ENCODE measurements at places on chromosomes 5 and 9.

DNA sequence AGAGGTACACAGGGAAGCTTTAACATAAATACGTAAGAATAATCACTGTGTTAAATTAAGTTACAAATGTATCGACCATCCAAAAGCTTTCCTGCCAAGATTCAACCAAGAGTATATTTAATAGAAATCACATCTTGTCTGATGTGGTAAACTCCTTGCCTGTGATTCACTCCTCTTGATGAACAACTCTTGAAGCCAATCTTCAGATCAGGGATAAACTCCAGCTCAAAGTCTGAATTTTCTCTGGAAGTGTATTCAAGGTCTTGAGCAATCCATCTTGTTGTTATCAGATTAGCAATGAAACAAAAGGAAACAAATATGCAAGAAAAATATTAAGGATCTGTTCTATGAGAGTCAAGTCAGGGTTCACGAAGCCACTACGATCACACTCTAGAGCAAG, 170.0 kb upstream of the ADAMTS16 start:
- no peak for DNase-seq

GRCh38 chr5:151038801-151039238, 18.4 kb downstream of the GPX3 start:
- no peak for DNase-seq

GRCh38 chr5:59371525-59372127, 521.9 kb downstream of the PDE4D start:
- DNase-seq: no peak

- no peak for DNase-seq
Measured at GRCh38 chr5:505951-506525, 18.2 kb downstream of the SLC9A3 start.

GRCh38 chr9:133882849-133883755, 109.0 kb downstream of the VAV2 start:
- DNase-seq: no peak

DNA sequence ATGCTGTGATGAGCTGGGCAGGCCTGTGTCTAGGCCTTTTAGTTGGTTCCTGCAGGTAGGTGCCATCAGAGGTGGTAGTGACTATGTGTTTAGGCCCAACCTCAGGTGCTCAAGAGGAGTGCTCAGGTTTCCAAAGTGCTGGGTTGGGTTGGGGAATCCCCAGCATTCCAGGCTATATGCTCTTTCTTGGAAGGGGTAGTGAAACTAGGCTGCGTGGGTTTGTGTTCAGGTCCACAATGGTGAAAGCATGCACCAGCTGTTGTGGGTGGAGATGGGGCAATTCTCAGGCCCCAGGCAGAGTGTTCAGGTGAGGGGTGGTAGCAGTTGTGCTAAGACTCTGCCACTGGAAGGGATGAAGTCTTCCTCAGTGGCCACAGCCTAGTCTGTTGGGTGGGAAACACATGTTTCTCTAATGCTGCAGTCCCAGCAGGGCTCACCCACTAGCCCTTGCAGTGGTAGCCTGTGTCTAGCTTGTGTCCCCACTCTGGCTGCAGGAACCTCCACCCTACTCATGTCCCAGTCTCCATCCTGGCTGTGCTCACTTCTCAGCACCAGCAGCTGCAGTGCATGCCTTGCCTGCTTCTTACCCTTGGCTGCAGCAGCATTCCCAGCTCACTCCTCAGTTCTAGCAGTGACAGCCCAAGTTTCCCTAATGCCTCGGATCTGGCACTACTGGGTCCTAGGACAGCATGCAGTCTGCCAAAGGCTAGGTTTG, 78.9 kb downstream of the FAM170A start:
- DNase-seq: no peak

DNA sequence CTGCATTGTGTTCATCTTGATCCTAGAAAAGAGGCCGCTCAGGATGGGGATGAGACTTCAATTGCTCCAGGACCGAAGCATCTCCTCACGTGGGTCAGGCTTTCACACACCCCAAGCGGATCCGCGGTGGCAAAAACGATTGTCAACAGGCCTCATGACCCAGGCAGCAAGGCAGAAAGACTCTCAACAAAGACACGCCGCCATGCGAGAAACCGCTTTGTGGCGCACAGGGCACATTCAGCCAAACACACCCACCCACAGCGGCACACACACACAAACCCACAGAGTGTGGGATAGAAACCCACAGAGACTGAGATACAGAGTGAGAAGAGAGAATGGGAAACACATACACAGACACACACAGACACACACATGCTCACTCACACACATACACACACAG, 483.4 kb downstream of the SPATA31A7 start:
- no peak for DNase-seq

DNA sequence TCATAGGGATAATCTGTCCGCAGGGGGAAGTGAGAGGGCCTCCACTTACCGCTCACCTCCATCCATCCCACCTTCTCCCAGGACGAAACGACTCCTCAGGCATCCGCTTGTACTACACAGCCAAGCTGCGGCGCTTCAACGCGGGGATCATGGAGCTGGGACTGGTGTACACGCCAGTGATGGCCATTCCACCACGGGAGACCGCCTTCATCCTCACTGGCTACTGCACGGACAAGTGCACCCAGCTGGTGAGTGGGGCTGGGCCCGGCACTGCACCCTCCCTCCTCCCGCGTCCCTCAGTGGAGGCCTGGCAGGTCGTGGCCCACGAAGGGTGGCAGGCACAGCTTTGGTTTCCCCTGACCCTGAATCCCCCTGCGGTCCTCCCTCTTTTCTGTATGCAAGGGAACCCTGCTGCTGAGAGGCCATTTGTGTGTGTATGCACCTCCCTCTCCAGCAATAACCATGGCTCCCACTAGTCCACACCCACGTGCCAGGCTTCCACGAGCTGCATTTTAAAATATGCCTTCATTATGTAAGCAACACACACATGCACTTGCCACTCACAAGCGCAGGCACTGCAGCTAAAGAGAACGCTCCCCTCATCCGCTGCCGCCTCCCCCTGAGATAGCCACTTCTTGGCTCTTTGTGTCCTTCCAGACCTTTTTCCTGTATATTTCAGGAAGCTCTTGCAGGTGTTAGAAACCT, 11.8 kb downstream of the DBH start:
- DNase-seq: no peak

DNA sequence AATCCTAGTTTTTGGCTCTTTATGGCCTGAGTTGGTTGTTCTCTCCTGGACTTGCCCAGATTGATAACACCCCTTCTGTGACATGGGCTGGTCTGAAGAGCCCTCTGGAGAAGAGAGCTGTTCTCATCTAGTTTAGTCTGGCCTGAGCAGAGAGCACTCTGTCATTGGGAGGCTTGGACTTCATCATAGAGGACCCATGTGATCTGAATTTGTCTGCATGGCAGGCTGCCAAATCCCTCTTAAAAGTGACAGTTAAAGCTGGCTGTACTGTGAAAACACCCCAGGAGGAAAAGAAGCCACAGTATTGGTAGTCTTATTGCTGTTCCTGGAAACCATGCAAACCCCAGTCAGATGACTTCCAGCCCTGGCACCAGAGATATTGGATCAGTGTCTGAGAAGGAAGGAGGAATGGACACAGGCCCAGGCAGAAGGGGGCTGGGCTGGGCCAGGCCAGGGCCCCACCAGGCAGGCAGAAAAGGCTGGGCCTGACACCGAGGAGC, 3.7 kb upstream of the WDR31 start:
- DNase-seq: peak; percentile 38

GRCh38 chr5:19240170-19240569, 747.8 kb downstream of the CDH18 start:
- peak; percentile 37 for DNase-seq

DNA sequence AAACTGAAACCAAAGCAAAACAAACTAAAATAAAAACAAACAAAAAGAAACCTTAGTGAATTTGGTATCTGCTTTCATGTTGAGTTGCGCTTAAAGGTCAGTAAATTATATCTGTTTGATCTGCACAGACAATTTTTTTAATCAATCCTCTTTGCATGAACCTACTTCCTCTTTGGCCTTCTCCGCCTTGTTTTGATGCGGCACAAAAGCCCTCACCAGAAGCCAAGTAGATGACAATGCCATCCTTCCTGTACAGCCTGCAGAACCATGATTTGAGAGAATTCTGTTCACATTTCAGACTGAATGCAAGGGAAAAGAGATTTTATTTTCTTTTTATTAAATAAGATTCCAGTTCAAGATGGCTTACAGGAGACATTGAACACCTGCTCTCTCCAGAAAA, 473.6 kb upstream of the FTMT start:
- DNase-seq: no peak

DNA sequence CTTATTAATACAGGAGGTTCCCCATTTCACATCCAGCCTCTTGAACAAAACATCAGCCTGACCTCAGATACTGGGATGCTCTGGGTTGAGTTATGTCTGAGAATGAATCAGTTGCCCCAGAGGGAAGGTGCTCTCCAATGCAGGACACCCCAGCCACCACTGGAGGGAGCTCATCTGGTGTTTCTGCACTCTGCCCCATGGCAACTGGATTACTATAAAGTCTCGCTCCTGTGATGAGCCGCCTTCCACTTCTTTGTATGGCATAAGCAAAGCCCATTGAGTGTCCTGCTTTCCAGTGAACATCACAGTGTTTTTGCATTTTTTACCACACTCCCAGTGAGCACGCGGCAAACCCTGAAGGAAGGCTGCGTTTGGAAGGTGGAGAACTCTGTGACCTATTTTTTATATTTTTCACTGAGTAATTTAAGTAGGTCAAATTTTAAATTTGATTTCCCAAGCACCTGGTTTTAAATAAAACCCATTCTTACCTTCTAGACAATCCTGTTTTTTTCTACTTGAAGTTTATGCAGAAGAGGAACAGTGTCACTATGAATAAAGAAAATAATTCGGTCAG, 176.9 kb upstream of the WWC1 start:
- peak; percentile 50 for DNase-seq

DNA sequence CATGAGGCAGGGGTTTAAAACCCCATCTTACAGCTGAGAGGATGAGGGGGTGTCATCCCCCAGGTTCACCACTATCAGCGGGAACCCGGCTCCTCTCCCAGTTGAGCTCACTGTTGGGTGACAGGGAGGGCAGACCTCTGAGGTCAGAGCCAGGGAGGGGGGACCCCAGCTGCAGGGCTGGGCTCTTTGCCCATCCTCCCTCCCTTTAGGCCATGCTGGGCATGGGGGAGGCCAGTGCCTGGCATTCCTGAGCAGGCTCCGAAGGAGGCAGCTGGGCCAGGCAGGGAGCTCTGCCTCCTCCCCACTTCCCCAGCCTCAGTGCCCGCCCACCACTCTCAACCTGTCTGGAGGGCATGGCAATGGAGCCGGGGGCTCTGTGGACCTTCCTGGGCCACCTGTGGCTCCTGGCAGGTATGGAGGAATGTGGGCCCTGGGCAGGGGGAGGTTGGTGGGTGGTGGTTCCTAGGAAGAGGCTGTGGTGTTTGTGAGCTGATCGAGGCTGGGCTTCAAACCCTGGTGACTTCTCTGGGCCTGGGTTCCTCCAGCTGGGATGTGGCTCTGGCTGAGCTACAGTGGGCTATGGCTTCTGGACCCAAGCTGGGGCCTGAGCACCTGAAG, 12.6 kb downstream of the CRB2 start:
- DNase-seq: no peak

- DNase-seq: no peak
Measured at GRCh38 chr9:93164085-93164484, 19.9 kb upstream of the WNK2 start.

DNA sequence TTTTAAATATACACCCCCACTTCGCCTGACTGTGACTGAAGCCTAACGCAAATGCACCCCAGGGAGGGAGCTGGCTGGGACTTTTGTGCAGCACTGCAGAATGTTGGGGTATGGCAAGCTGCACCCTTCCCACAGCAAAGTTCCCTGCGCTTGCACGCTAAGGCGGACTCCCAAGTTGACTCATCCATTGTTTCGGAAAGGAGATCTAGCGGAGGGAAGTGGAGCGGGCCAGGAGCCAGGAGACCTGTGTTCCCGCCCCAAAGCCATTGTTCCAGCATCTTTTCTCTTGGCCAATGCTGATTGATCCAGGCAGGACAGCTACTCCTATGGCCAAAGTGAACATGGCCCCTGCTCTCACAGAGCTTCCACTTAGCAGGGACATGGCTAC, 202.9 kb downstream of the AOPEP start:
- DNase-seq: no peak

DNA sequence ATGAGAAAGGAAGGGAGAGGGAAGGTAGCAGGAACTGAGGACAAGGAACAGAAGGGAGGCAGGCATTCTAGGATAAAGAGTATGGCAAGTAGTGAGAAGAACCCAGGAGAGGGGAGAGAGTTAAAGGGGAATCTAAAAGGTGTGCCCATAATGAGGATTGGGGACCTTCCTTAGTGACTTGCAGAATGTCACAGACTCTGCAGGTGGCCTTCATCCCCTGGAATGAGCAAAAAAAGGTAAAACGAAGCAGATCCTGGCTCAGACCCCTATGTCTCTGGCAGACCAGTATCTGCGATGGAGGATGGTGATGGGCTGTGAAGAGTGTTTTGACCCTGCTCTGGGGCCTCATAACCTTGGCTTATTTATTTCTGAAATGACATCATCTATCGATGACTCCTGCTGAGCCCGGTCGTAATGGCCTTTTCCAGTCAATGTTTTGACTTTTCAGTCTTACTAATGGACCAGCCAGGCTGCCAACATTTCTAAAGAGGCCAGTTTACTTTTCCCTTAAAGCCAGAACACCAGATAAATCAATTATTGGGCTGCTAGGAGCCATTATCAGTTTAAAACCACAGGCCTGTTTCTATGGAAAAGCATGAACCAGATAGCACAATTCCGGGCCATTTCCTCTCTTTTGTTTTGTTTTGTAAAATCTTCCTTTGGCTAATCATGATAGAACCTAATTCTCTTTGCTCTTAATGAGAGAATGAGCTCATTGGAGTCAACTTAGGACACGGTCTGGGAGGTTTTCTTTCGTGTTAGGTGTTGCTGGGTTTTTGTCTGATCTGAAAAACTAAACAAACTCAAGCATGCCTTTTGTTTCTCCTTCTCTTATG, 3.1 kb downstream of the TMOD1 start:
- DNase-seq: no peak

DNA sequence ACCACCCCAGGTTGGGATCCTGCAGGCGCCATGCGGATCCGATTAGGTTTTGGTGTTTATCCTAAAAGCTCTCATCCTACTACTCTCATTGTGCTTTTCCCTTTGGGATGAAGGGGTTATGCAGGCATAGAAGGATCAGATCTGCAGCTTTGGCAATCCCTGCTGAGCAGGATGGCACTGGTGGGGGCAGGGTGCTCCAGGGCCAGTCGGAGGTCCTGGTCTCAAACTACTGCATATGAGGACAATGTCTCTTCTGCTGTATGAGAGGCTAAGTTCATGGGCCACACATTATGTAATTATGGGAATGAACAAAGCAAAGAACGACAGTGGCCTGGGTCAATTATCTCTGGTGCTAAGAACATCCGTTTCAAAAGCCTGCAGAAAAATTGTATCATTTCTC, 334.2 kb downstream of the IRX1 start:
- DNase-seq: no peak

DNA sequence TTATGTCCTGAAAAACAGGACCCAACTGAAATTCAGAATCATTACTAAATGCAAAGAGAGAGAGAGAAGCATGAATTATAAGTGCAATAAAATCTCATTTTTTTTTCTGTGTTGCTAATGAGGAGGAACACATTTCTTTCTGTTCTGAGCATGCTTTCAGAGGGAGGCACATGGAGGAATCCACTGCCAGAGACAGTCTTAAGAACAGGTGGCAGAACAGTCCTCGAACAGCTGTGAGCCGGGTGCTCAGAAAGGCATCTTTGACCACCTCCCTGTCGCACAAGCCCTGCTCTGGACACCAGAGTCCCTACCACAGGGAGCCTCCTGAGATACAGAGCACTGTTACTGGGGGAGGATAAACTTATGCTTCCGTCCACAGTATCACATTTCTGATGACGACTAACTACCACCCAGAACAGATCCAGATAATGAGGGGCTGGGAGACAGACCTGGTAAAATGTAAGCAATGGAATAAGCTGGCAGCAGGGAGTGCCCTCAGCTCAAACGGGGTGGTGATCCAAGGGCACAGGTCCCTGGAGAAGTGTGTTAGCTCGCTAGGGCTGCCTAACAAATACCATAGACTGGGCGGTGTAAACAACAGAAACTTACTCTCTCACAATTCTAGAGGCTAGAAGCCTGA, 134.0 kb downstream of the SLC1A3 start:
- peak; percentile 8 for DNase-seq

Data from fibroblast of skin of right quadriceps (primary cell).